ENCODE measurements at places on chromosomes 6 and 20.

- DNase-seq, result no peak
These were observed 2.3 kb downstream of the SNX9 start for GRCh38 chr6:157825243-157825904.

DNA sequence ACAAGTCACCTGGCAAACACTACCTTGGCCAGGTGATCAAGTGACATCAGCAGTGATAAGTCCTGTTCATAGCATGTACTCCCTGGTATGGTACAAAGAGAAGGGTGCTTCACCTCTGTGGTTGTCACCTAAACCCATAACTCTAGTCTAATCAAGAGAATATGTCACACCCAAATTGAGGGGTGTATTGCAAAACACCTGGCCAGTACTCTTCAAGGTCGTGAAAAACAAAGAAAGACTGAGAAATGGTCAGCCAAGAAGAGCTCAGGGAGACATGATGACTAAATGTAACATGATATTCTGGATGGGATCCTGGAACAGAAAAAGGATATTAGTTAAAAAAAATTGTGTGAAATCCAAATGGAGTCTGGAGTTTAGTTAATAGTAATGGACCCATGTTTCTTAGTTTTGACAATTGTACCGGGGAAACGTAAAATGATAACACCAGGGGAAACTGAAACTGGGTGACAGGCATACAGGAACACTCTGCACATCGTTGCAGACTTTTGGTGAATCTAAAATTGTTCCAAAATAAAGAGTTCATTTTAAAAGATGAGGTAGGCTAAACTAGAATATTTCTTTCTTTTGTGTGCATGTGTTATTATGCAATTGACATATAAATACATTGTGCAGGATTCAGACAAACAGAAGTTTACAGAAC is 262.0 kb downstream of the CDC5L start:
- DNase-seq, result no peak

- DNase-seq, result no peak
These were observed 168.8 kb downstream of the CDKAL1 start for GRCh38 chr6:20703049-20703448.

GRCh38 chr6:34391473-34391785 is 1.0 kb downstream of the NUDT3 start:
- no peak for DNase-seq
